ENCODE measurements at places on chromosomes 3 and 15.

GRCh38 chr3:71984843-71985613, 200.1 kb upstream of the PROK2 start:
- DNase-seq, result no peak

- DNase-seq, result no peak
These were observed 7.2 kb downstream of the BRK1 start for GRCh38 chr3:10122724-10123123.

DNA sequence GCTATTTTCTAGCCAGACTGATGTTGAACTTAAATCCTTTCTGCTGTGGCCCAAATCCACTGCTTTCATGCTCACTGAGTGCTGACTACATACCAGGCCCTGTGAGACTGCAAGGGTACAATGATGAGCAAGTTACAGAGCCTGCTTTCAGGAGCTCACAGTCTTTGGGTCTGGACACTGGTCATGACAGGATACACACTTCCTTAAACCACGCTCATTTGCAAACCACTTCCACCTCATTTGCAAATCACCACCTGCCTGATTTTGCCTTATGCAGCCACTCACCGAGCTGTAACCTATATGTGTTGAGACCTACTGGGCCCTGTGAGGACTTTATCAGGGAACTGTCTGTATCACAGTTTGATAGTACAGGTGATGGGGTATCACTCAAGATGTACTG, 50.2 kb upstream of the LRRC58 start:
- DNase-seq, result no peak

DNA sequence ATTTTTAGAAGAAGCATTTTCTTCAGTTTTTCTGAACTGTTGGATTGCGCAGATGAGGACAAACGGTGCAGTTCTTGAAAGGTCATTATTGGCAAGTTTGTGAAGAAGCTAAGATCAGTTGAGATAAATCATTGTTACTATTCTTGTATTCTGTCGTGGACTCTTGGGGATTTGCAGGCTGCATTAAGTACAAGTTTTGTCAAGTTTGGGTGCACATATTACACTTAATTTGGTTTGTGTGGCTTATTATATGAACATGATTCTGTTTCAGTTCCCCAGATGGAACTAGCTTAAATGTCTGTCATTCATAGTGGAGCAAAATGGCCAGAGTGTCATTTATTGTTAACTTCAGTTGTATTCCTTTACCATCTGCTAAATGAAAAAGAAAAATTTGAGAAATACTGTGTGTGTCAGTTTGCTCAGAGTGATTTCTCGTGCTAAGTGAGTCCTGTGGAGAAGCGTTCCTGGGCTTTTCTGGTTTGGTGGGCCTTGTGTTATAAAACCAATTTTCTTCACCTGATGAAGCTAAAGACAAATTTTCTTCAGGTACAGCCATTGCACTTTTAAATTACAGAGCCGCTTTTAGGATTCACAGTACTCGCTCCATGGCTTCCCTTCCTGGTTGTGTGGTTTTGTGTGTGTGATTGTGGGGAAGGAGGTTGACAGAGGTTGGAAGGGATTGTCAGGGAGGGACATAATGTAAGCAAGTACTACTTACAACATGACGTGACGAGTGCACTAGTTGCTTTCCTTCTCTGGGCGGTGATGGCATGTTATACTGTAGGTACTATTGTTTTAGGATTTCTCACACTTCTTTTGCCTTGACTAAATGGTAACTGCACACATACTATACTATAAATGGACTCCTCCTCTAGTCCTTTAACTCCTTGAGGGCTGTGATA, 1.7 kb downstream of the AKAP13 start:
- no peak for DNase-seq

GRCh38 chr3:43865887-43866528, 175.3 kb downstream of the ABHD5 start:
- no peak for DNase-seq

GRCh38 chr15:29601811-29602210, 220.5 kb downstream of the TJP1 start:
- no peak for DNase-seq
